ENCODE measurements at places on chromosomes 13 and 19. TPM values are rescaled to one million over a fixed set of nuclear protein-coding genes. Genes with fewer than 3 reads are reported as not detected.

The MBD3 gene
- 13.8 TPM for polyA plus RNA-seq

- DNase-seq, result peak; percentile 77
These were observed 36.4 kb downstream of the EPS15L1 start for GRCh38 chr19:16435238-16435917.

The PLVAP gene
- polyA plus RNA-seq, result not detected

DNA sequence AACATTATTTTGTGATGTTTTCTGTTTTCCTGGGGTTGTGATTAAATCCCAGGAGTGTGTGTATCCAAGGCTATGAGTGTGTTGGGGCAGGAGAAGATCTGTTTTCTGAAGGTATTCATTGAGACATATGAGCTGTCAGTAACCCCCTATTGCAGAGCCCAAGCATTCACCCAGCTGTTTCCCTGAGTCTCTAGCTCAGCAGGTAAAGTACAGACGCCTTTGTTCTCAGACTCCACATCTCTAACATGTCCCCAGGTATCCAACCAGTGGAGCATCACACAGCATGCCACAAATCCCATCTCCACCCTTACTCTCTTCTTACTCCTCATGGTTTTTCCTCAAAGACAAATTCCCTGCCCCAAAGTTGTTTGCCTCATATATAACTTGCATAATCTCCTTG, 213.6 kb downstream of the PCDH20 start:
- no peak for DNase-seq

DNA sequence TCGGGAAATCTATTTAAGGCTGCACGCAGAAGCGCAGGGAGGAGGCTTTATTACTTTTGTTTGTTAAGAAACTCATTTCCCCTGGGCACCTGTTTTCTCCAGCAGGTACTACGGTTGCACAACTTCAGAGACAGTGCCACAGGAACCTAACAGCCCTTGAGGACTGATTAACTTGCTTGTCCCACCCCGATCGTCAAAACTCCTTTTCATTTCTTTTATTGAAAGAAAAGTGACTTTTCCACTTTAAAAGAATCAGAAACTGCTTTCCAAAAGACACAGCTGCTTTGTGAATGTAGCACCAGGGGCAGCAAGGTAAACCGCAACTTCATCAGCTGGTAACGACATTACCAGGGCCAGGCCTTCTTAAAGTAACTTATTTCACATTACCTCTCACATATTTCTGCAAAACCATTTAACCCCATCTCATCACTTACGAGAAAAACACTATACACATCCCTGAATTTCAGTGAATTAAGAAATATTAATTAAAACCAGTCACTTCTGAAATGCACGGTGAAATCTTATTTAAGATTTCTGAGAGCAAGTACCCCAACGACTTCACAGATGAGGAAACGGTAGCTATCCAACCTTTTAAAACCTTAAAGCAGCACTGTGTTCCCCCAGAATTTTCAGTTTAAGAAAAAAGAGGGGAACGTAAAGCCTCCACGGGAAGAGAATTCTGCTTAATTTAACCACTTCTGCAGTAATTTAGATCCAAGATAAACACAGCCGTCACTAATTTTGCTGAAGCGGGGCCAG, 1.4 kb downstream of the ANKRD10 start:
- DNase-seq, result peak; percentile 40

DNA sequence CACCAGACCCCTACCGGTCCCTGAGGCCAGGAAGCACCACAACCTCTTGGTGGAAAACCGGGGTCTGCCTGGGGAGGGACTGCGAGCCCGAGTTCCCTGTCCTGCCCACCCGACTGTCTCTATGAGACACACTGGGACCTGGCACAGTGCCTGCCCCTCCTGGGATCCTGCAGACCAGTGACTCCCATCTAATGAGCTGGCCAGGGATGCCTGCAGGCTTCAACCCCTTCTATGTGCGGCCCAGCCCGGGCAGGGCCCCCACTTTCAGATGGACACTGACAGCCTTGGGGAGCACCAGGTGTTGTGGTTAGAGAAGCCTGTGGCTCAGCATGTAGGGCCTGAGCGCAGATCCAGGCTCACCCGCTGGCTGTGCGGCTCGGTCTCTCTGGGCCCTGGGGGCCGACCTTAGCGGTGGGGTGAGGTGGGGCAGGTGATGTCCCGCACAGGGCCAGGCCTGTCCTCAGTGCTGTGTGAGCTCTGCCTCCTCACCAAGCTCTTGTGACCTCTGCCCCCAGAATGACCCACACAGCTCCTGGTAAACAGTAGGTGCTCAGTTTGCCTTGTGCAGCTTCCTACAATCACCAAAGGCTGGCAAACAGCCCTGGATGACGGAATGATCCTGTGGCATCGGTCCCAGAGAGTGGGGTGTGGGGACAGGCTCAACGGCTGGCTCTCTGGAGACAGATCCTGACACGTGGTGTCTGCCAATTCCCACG, 17.9 kb upstream of the CACTIN start:
- no peak for DNase-seq

The GCDH gene
- polyA plus RNA-seq, result 21.6 TPM

GRCh38 chr13:114077933-114078325, 54.5 kb downstream of the RASA3 start:
- DNase-seq, result peak; percentile 50

GRCh38 chr13:38602266-38602665, 84.6 kb upstream of the FREM2 start:
- DNase-seq, result no peak

DNA sequence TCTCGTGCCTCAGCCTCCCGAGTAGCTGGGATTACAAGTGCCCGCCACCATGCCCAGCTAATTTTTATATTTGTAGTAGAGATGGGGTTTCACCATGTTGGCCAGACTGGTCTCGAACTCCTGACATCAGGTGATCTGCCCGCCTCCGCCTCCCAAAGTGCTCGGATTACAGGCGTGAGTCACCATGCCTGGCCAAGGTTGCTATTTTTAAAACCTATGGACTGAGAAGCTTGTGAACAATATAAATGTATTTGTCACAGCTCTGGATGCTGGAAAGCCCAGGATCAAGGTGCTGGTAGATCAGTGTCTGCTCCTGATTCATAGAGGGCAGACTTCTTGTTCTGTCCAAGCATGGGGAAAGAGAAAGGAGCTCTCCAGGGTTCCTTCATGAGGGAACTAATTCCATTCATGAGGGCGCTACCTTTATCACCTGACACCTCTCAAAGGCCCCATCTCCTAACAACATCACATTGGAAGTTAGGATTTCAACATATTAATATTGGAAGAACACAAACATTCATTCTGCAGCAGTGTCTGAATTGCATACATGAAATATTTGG, 16.1 kb downstream of the CARD8 start:
- no peak for DNase-seq

DNA sequence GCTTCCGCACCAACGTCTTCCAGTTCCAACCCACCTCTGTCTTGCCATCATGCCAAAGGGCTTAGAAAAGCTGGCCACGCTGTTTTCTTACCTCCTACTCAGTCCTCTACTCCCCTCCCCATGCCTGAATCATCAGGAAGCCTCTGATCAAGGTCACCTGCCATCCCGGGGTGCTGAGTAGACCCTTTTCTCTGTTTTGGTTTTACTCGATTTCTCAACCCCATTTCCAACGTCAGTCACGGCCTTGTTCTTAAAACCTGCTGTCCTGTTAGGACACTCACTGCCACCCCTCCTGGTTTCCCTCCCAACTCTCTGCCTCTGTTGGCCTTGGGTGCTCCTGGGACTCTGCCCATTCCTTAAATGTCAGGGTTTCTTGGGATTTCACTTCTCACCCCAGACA, 350.1 kb downstream of the FOXO1 start:
- DNase-seq, result no peak

- no peak for DNase-seq
These were observed 67.5 kb downstream of the STARD13 start for GRCh38 chr13:33218020-33218419.

The DYRK1B gene
- polyA plus RNA-seq, result 6.2 TPM

- no peak for DNase-seq
These were observed 182.1 kb upstream of the TSHZ3 start for GRCh38 chr19:31531326-31531725.

GRCh38 chr13:106514928-106515634, 20.4 kb downstream of the EFNB2 start:
- no peak for DNase-seq

- peak; percentile 48 for DNase-seq
These were observed 52.0 kb upstream of the ARGLU1 start for GRCh38 chr13:106619688-106620555.

The LILRA6 gene
- polyA plus RNA-seq, result 0.39 TPM

The WDR88 gene
- polyA plus RNA-seq, result not detected

The CCDC194 gene
- not detected for polyA plus RNA-seq

The EDDM13 gene
- 7.7 TPM for polyA plus RNA-seq

The SLC6A16 gene
- 9.0 TPM for polyA plus RNA-seq

DNA sequence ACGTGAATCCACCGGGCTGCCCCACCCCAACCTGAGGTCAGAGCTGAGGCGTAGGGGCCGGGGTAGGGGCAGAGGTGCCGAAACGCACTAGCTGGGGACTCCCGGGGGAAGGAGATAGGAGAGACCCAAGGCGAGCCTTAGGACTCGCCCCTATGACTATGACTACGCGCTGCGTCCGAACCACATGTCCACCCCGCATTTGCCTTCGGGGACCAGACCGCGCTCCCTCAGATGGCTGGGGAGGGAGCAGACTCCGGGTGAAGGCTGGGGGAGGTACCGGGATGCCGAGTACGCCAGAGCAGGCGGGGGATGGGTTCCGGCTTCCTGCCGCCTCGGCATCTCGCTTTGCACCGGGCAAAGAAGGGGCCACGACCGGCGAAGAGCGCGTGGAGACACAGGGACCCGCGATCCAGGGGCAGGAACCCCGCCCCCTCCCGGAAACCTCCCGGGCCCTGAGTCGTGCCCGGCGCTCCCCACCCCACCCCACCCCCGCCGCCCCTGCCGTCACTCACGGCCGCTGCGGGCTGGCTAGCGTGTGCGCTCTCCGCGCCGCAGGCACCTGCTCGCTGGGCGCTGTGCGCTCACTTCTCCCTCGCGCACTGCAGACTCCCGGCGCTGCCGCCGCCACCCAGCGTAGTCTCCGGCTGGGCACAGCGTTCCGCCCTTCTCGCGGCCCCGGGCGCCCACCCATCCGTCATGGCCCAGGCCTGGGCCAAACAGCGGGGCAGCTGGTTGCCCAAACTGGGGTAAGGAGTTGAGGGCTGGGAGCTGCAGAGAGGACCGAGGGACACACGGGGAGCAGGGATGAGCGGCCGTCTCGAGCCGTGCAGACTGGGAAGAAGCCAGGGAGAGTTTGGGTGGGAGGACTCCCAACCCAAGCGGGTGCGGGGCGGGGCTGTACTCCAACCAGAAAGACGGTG, 622 bp upstream of the VSTM2B start:
- DNase-seq, result no peak

DNA sequence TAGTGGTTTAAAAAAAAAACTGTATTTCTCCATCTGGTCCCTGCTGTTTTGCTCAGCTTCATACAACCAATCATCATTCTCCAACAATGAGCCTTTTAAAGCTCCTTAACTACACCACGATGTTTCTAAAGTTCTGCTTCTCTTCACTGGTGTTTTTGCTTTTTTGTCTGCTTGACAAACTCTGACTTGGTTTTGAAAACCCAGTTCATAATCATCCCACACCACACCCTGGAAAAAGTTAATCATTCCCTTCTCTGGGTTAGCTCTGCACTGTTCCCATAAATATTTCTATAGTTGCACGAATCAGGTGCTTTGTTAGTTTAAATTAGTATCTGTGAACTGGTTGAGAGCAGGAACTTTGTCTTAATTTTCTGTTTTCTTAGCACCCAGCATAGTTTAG, 217.1 kb downstream of the ENOX1 start:
- DNase-seq, result no peak

- no peak for DNase-seq
These were observed 703.8 kb downstream of the DIAPH3 start for GRCh38 chr13:59459972-59460371.

- DNase-seq, result peak; percentile 79
These were observed 746.6 kb downstream of the UQCRFS1 start for GRCh38 chr19:28466107-28467045.

The C1QTNF9 gene
- not detected for polyA plus RNA-seq

DNA sequence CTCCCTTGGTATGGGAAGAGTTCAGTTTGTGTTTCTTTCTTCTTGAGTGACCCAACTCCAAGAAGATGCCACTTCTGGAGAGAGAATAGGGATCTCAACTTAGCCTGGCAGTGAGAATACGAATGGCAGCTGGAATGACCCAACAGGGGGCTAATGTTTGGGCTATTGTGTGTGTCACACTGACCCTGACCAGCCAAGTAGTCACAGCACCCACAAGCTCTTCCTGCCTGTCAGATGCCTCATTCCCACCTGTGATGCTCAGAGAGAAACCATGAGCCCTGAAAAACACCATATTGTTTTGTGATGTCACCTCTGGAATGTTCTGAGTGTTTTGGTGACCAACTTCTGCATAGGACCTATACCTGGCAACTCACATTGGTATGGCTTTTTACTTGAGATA, at the start of gene CBY2:
Gene CBY2 (plus strand): TSS at position 233 of the 400 bp plus-strand sequence. CDS start 71 bp downstream, at position 304.
- DNase-seq, result no peak

The RGL3 gene
- not detected for polyA plus RNA-seq

DNA sequence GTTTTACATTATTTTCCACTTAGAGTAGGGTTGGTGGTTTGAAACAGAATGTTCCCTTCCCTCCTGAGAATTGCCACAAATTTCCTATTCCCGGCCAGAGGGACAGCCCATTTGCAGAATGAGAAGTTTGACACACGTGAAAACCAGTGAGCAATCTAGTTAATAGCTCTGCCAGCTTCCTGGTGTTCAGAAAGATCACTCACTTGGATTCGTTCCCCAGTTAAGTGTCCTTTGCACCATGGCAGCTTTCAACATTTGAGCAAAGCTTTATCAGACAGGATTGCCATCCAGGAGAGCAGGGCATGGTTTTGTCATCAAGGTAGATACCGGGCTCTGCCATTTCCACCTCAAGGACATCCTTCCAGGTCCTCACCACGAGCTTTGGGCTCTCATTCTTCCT, 28.2 kb downstream of the RASL11A start:
- DNase-seq, result no peak

The DIAPH3 gene
- not detected for polyA plus RNA-seq

- no peak for DNase-seq
These were observed 384 bp downstream of the TRAPPC2B start for GRCh38 chr19:57363688-57364181.

DNA sequence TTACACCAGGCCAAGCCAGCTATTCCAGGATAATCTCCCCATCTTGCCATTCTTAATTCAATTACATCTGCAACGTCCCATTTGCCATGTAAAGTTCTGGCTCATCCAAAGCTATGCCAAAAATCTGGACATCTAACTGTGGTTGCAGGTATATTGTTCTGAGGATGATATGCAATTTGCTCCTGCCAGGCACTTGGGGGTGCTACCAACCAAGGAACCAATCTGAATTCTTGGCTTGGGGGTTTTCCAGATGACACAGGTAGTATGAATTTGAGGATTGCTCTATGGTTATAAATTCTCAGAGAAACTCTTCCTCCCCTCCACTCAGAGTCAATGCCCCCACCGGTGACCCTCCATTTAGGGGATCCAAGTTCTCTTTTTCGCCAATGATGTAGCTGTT, 33.0 kb downstream of the CRYL1 start:
- no peak for DNase-seq

The ZNF90 gene
- polyA plus RNA-seq, result 1.6 TPM

Measured in immature natural killer cell (primary cell).